Activated T-cell treated with anti-CD3 and anti-CD28 coated beads, Interleukin-2, amount 50 U/mL, for 4 hours (primary cell): ENCODE measurements at places on chromosomes 13 and 19. TPM values are rescaled to one million over a fixed set of nuclear protein-coding genes. Genes with fewer than 3 reads are reported as not detected.

The S1PR4 gene
- 24.5 TPM for total RNA-seq

The SHISA7 gene
- total RNA-seq: not detected

The MYADM gene
- total RNA-seq: 12.0 TPM

The FGF22 gene
- not detected for total RNA-seq

The ZNF99 gene
- not detected for total RNA-seq

The ZNF790 gene
- 4.5 TPM for total RNA-seq

The NKG7 gene
- total RNA-seq: 153 TPM

The MADCAM1 gene
- 0.26 TPM for total RNA-seq

The CCDC124 gene
- total RNA-seq: 236 TPM

The ZNF726 gene
- total RNA-seq: 7.3 TPM

The PGLYRP2 gene
- not detected for total RNA-seq

The PRRG2 gene
- 1.3 TPM for total RNA-seq

The OR7C1 gene
- not detected for total RNA-seq
